ENCODE measurements at places on chromosomes 4 and X.

GRCh38 chr4:167088115-167088514 lies 146.2 kb downstream of the SPOCK3 start:
- DNase-seq = no peak

GRCh38 chr4:91288702-91289311 lies 1015.0 kb upstream of the GRID2 start:
- DNase-seq = no peak

GRCh38 chr4:155953151-155954117 lies at the start of gene CTSO:
Gene CTSO, minus strand, starts transcription at chr4:155953866. Its CDS starts 19 bp downstream, at chr4:155953847.
- no peak for DNase-seq

GRCh38 chr4:123345137-123345934 lies 51.3 kb upstream of the SPRY1 start:
- no peak for DNase-seq

DNA sequence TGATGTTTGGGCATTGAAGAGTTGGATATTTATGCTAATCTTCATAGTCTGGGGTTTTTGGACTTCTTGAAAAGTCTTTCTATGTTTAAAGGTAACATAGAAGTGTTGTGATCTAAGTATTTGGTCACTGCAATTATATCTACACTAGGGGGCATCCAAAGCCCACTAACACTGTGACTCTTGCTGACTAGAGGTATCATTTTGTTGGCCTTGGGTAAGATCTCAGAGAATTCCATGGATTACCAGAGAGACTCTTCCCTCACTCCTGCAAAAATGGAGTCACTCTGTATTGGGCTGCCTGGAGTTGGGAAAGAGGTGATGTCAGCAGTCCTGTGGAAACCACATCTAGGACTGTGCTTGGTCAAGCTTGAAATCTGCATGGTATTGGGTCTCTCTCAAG lies 1077.6 kb downstream of the FAM133A start:
- DNase-seq = no peak

- DNase-seq = no peak
These were observed 191.4 kb downstream of the SOWAHB start for GRCh38 chr4:76706581-76706980.

DNA sequence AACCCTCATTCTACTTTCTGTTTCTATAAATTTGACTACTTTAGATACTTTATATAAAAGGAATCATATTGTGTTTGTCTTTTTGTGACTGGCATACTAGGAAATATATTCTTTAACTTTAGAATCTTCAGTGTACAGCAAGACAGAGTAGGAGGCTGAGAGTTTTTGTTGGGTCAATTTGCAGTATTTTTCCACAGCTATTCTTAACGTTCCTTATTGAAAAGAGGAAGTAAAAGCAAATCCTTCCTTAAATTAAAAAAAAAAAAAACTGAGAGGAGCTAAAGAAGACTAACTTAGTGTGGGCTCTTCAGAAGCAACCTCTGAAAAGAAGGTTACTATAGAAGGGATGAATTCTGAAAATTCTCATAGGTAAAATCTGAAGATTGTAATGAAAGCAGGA lies 1194.6 kb downstream of the ADGRL3 start:
- DNase-seq = no peak

GRCh38 chr4:74618659-74619058 lies 173.7 kb downstream of the AREG start:
- no peak for DNase-seq

DNA sequence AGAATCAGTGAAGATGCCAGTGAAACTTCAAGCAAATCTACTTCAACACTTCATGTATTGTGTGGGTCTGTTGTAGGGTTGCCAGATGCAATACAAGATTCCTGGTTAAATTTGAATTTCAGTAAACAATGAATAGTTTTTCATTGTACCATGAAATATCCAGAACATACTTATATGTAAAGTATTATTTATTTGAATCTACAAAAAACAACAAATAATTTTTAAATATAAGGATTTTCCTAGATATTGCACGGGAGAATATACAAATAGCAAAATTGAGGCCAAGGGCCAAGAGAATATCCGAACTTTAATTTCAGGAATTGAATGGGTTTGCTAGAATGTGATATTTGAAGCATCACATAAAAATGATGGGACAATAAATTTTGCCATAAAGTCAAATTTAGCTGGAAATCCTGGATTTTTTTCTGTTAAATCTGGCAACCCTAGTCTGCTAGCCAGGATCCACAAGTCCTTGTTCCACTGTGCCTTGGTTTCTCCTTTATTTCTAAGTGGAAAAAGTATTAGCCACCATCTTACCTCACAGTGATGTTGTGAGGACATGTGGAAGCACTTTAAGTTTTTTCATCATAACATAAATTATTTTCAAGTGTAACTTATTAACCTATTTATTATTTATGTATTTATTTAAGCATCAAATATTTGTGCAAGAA lies 2.3 kb downstream of the CXCL8 start:
- no peak for DNase-seq

DNA sequence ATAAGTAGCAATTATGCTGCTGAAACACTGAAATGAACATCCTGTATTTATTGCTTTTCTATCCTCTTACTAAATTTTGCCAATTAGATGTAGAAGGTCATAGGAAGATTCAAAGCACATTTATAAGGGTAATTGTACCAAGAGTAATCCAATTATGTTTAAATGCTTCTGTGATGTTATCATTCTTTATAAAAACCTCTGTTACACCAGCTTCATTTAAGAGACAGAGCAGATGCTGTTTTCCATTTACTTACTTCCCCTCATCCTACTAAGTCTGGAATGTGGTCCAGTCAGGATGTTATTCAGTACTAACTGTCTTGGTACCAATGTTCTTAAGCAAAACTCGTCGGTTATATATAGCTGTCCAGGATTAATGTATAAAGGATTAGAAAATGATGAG lies 539.6 kb downstream of the PDHA2 start:
- DNase-seq = no peak

- no peak for DNase-seq
These were observed 29.8 kb upstream of the EMCN start for GRCh38 chr4:100547541-100548199.

GRCh38 chr4:143256456-143256855 lies 71.7 kb downstream of the USP38 start:
- DNase-seq = no peak

DNA sequence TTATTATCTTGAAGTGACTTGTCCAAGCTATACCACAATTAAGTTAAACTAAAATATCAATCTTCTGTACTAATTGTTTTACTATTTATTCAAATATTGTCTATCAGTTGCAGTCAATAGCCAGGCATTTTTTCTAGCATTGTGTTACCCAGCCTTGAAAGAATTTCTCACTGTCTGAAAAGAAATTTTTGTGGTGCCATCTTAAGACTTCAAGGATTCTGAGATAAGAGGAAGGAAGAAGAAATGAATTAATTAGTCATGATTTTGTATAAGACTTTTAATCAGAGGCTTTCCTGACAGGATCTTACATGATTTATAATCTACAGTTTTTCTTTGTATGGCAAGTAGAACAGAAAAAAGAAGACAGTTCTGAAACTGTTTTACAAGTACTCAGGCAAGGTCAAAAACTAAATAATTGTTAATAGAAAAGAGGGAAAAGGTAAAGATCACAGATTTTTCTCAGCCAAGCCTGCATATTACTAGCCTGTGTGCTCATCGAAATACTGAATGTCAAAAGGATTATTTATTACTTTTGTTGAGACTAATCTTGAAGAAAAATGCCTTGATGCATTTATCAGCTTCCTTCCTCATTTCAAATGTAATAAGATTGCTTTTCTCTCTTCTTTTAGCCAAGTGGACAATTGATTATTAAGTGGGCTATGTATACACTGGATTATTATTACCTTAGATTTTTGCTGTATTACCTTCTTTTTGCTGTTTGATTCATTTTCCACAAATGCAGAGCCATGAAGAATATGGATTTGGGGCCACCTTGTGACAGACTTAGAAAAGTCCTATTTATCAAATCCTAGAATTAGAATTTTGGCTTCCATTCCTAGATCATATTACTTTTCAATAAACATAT lies 53.8 kb downstream of the CXCL1 start:
- no peak for DNase-seq

GRCh38 chr4:26171941-26172340 lies 148.9 kb upstream of the RBPJ start:
- DNase-seq = peak; percentile 95

- DNase-seq = no peak
These were observed 34.3 kb downstream of the HMX1 start for GRCh38 chr4:8837181-8837841.

- no peak for DNase-seq
These were observed 48.2 kb downstream of the SLC7A11 start for GRCh38 chr4:138193963-138194362.

DNA sequence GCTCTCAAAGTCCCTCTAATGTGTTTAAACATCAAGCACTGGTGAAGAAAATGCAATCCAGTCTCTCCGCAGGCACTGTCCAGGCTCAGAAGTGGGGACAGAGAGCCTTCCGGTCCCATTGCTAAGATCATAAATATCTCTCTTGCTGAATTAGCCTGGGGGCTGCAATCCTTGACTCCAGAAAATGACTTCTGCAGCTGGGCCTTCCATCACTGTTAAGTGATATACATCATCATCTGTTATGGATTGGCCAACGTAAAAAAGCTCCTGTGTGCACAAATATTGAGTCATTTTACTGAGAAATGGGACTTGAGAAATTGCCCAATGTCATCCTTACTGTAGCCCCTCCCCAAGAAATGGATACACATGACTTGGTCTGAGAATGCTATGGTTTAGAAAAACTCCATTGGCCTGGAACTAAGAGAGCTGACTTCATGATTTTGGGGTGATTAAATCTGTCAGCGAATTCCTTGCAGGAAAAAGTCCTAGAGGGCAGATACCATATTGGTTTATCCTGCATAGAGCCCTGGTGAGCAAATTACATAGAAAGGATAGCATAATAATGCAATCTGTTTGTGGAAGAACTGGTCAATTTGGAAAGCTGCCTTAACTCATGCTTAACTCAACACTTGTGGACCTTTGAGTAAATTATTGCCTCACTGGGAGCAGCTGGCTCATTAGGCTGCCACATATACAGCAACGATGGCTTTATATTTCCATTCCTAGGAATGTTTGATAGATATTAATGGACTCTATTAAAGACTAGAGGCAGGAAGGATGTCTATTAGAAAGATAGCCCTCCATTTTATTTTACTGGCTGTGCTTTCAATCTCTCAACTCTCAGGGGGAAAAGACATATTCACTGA lies 346.1 kb downstream of the GBA3 start:
- DNase-seq = no peak

DNA sequence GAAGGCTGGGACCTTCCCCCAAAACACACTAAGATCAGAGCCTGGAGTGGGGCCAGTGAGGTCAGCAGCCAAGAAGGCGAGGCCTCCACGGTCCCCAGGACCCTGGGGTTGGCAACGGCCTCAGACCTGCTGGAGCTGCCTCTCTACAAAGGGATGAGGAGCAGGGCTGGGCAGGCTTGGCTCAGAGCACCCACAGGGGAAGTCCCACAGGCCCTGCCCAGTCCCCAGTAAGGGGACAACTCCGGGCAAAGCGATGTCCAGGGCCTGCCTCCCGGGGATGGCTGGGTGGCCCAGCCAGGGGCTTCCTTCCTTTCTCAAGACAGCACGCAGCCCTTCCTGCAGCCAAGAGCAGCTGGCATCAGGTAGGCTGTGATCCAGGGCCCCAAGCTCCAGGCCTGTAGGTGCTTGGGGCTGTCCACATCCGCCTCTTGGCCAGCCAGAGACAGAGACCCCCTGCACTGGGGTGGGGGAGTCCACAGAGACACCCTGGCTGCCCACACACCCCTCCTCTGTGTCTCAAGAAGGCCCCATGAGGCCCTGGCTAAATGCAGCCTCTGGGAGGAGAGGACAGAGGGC lies 5.7 kb downstream of the MXD4 start:
- no peak for DNase-seq

GRCh38 chr4:90317785-90318184 lies 190.6 kb downstream of the CCSER1 start:
- peak; percentile 87 for DNase-seq

- DNase-seq = no peak
These were observed at the start of gene APELA for GRCh38 chr4:164876700-164877324. Gene APELA, plus strand, starts transcription at chr4:164877178. Its CDS starts 154 bp downstream, at chr4:164877332.

GRCh38 chr4:156442912-156443311 lies 489.2 kb upstream of the CTSO start:
- no peak for DNase-seq

- DNase-seq = peak; percentile 34
These were observed 4.8 kb upstream of the NKX3-2 start for GRCh38 chr4:13548984-13549546.

DNA sequence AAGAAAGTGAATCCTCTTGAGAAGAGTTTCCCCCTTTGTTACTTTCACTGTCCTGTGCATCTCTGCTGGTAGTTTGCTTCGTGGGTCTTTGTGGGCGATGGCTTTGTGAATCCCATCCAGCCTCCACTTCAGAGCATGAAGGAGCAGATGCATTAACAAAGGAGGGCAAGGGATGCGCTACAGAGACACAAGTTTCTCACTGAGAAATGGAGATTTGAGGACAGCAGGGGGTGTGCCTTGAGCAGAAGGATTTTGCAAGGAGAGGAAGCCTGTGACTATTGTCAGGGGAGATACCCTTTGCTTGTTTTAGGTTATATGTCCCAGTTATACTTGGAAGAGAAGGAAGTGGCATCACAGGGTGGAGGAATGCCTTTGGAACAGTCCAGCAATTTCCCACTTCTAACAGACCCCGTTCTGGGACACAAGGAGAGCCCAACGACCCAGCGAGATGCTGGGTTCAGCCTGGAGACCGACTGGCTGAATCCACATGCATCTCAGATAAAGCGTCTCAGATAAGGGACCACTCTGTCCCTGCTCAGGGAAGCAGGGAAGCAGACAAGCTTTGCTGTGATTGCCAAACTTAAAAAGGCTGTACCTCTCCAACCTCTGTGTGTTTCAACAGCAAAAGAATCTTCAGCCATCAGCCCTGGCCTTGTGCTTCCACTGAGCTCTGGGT lies 314.6 kb upstream of the GATB start:
- no peak for DNase-seq

GRCh38 chr4:119299260-119299671 lies 22.7 kb downstream of the FABP2 start:
- no peak for DNase-seq

DNA sequence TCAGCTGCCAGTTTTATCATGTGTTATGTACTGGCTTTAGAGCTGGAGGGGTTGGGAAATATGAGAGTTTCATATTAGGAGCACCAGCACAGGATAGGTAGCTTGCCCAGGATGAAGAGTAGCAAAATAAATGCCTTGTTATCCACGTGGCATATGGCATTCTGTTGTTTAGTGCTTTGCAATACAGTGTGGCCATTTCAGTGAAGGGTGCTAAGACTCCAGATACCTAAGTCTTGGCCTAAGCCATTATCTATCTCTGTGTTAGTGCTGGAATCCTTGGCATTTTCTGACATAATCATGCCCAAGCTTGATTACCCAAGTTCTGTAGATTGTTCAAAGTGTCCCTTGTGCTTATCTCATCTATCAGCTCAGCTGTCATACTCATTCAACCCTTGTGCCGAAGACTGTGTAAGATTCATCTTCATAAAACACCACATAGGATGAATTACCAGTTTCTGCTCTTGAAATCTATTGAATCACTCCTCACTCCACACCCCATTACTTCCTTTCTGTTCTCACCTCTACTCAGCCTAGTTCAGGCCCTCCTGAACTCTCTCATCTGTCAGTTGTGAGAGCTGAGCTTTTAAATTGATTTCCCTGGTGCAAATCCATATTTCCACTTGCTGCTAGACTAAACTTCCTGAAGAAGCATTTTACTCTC lies 73.5 kb downstream of the CLCN5 start:
- no peak for DNase-seq

Measured in skeletal muscle cell (primary cell).